Thoracic aorta endothelial cell (primary cell): ENCODE measurements at places on chromosomes 2 and 18. TPM values are rescaled to one million over a fixed set of nuclear protein-coding genes. Genes with fewer than 3 reads are reported as not detected.

Gene CNTNAP5
- total RNA-seq: not detected in 2 replicates

Gene ALPP
- not detected in 2 replicates for total RNA-seq

Gene PRSS56
- not detected in 2 replicates for total RNA-seq

Gene SP100
- 176 and 216 TPM in 2 replicates for total RNA-seq
